ENCODE measurements at places on chromosomes 1 and 21. TPM values are rescaled to one million over a fixed set of nuclear protein-coding genes. Genes with fewer than 3 reads are reported as not detected.

The PLEKHM2 gene
- total RNA-seq: 52.9 TPM

The AVPR1B gene
- total RNA-seq: not detected

The OPN3 gene
- 10.2 TPM for total RNA-seq

The CENPS gene
- total RNA-seq: 25.4 TPM

The SLAMF7 gene
- total RNA-seq: not detected

- peak; percentile 32 for DNase-seq
Measured at GRCh38 chr1:77831566-77831965, 52.1 kb downstream of the MIGA1 start.

GRCh38 chr1:9561429-9561828 lies 22.2 kb downstream of the SLC25A33 start:
- DNase-seq: peak; percentile 99

DNA sequence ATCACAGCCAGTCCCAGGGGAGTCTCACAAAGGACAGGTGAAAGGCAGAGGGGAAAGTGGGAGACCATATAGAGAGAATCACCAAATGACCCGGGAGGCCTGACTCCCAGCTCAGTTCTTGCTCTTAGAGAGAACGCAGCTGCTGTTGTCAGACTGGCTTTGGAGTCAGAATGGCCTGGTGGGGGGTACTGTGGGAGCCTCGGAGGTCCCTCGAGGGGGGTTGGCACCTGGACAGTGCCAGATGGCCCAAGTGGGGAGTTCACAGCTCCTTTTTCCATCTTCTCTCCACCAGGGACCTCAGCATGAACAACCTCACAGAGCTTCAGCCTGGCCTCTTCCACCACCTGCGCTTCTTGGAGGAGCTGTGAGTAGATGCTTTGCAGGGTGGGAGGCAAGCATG lies 31.5 kb downstream of the LGR6 start:
- DNase-seq: no peak

DNA sequence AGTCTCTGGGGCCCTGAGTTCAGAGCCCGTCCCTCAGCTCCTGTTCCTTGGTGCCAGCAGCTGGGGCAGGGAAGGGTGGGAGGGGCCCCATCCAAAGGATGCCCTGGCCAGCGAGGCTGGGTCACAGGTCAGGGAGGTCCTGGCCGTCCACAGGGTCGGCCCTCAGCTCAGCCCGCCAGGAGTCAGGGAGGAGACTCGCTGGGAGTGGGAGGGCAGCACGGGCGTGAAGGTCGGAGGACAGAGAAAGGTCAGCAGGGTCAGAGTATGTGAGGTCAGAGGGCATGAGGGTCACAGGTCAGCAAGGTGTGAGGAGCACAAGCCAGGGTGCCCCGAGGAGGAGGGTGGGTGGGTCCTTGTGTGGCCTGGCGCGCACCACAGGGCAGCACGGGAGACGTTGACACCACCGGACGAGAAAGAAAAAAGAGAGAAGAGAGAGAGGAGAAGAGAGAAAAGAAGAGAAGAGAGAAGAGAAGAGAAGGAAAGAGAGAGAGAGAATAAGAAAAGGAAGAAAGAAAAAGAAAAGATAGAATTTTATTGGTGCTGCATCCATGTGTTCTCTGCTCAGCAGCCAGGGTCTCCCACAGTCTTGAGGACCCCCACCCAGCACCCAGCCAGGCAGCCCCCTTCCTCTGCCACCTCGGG lies 7.1 kb downstream of the PERM1 start:
- no peak for DNase-seq

GRCh38 chr21:21146587-21147373 lies 148.6 kb downstream of the NCAM2 start:
- no peak for DNase-seq

DNA sequence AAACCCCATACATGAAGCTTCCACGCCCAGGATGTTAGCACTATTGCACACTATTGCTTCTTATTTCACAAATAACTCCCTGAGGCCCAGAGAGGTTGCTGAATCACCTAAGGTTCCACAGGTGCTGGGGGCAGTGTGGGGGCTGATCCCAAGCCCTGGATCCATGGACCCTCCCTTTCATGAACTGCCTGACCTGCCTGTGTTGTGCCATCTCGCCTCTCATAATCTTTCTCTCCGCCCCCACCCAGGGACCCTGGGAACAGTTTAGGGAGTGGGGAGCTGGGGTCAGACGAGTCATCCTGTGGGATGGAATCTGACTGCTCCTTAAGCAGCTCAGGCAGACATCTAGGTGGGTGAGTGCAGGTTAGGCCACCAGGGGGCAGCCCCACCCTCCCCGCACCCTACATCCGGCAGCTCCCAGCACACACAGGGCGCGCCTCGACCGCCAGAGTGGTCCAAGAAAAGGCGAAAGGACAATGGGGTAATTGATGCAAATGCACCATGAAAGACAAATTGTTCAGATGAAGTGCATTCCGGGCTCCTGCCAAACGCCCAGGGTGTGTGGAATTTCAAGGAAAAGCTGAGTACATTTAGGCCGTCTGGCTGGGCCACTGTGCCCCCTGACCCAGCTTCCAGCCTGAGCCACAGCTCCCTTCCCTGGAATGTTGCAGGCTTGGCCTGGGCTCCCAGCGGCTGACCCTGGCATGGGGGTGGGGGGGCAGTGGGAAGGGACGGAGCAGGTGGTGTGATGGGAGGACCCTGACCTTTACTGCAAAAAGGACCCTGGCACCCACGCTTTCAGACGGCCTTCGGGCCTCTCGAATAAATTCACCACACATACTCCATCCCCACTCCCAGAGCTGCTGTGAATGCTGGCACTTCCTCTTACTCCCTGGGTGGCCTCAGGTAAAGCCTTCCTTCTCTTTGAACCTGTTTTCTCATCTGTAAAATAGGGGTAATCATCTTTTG lies 20.8 kb downstream of the PHLDA3 start:
- DNase-seq: peak; percentile 82

DNA sequence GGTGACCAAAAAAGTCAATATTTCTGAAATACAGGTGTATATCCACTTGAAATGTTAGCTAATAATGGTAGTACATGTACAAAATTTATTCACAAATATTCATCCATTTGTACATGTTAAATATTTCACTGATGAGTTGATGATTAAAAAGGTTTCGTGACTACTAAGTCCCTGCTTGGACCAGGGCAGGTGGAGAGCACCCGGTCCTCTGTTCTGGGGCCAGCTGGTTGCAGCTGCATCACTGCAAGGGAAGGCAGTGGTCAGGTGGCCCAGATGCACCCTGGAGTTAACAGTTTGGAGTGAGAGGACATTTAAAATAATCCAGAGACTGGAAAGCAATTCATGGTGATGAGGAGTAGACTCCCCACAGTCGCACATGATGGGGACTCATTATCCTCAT lies 141.2 kb downstream of the ZBTB18 start:
- no peak for DNase-seq
